ENCODE measurements at places on chromosomes 3 and 15. TPM values are rescaled to one million over a fixed set of nuclear protein-coding genes. Genes with fewer than 3 reads are reported as not detected.

The MEGF11 gene
- total RNA-seq = 0.40 TPM

DNA sequence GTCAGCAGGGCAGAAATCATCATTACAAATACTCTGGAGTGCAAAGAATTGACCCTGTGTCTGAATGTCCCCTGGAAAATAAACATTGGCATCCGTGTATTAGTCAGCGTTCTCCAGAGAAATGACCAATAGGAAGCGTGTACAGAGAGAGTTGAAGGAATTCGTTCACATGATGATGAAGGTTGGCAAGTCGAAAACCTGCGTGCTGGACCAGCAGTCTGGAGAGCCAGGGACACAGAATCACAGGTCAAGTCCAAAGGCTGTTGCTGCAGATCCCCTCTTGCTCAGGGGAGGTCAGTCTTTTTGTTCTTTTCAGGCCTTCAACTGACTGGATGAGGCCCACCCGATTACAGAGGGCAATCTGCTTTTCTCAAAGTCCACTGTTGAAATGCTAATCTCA, 16.6 kb downstream of the GP9 start:
- DNase-seq = no peak

The CPEB1 gene
- total RNA-seq = 0.44 TPM

DNA sequence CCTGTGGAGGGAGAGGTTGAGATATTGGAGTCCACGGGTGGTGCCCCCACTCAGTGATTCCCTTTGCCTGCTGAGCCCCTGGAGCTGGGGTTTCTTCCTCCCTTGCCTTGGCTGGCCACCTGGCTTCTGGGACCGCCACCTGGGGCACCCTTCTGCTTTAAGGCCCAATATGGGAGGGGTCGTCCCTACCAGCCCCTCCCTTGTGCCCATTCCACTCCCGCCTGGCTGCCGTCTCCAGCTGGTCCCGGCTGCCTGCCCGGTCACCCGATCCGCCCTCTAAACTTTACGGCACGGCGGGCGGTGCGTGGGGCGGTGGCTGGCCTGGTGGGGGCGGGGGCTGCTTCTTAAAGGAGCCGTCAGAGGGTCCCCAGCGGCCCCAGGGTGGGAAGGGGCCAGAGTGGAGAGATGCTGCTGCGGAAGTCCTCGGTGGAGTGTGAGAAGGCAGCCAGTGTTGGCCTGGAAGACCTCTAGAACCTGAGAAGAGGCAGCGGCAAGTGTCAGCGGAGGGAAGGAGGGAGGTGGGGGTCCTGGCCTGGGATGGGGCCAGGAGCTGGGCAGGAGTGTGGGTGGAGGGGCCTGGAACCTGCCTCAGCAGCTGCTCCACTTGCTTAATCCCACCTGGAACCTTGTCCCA, 1.6 kb upstream of the SEMA3B start:
- peak; percentile 92 for DNase-seq

- no peak for DNase-seq
Measured at GRCh38 chr3:136135039-136135802, 60.9 kb downstream of the MSL2 start.

The LMCD1 gene
- total RNA-seq = 15.6 TPM

DNA sequence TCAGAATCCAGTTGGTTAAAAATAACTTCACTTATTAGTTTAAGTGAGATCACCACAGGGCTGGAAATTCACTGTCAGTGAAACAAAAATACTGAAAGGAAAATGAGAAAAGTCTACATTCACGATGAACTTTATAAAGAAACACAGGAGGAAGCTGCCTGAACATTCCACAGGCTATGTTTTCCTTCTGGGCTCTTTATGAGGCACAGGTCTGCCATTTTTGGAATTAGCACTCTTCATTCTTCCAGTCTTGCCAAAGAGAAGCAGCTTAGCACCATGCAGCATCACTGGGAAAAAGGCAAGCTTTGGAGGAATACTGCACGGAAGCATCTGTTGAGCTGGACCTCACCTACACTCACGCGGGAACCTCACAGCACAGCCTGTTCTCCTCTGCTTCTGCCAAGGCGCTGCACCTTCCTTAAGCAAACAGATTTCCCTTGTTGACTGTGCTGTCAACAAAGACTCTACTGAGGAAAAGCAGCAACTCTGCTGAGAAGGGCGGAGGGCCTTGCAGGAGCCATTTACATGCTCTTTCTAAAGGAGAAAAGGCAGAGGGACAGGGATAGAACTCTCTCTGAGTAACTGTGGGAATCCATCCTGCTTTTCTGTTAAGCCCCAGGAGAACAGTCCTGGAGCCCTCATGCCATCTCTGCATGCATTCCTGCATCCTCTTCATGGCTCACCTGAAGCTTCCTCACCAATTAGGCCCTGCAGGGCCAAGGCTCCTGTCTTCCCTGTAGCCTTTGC, 15.7 kb downstream of the SUSD5 start:
- DNase-seq = no peak
